ENCODE measurements at places on chromosomes 1 and 21.

GRCh38 chr1:62312698-62313097 lies 6.5 kb downstream of the KANK4 start:
- no peak for DNase-seq

DNA sequence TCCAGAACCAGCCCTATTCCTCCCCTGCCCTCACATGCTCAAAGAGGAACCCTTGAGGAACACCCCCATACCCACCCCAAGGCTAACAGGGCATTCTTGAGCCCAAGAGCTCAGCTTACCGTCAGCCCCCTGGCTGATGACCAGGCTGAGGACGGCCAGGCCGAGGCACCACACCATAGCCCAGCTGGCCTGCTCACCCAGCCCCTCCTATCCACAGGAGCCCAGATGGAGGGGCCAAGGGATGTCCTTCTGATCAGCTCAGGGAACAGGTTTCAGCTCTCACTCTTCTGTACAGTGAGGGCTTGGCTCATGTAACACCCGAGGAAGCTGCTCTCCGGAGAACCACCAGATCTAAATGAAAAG lies 2.2 kb downstream of the IGSF9 start:
- no peak for DNase-seq

GRCh38 chr1:94143173-94143808 lies 22.3 kb upstream of the ABCA4 start:
- no peak for DNase-seq

DNA sequence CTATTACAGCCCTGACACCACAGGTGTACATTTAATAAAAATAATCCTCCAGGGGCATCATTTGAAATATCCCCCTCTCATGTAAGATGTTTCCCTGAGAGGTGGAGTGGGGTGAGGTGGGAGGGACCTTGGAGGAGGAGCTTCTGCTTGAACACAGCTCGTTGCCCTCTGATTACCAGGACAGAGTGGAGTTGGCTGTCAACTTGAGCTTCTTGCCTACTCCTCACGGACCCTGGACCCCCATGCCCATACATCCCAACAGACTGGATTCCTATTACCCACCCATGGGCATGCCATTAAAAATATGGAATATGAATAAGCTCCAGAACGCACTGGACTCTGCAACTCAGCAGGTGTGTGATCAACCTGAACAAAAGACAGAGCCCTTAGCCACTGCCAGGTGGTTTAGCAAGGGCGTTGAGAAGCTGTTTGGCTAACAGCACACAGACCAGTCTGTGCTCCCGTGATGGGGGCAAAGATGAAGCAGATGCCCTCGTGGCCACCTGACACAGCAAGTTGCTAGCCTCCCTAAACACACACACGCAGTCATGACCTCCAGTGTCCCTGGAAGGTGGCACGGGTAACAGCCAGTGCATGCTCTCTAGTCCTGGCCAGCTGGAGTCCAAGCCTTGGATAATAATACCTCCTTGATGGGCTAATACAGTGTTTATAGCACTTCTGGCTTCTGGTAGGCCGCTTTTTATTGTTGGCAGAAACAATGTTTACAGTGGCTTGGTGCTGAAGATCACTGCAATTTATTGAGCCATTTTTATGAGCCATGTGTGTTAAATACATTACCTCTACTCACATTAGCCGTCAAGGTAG lies 155.0 kb downstream of the TOMM20 start:
- no peak for DNase-seq

- DNase-seq: no peak
Measured at GRCh38 chr1:227428803-227429202, 110.5 kb upstream of the CDC42BPA start.

GRCh38 chr1:101356604-101357443 lies 120.0 kb downstream of the S1PR1 start:
- DNase-seq: no peak

GRCh38 chr1:221343136-221343535 lies 398.8 kb downstream of the DUSP10 start:
- no peak for DNase-seq

DNA sequence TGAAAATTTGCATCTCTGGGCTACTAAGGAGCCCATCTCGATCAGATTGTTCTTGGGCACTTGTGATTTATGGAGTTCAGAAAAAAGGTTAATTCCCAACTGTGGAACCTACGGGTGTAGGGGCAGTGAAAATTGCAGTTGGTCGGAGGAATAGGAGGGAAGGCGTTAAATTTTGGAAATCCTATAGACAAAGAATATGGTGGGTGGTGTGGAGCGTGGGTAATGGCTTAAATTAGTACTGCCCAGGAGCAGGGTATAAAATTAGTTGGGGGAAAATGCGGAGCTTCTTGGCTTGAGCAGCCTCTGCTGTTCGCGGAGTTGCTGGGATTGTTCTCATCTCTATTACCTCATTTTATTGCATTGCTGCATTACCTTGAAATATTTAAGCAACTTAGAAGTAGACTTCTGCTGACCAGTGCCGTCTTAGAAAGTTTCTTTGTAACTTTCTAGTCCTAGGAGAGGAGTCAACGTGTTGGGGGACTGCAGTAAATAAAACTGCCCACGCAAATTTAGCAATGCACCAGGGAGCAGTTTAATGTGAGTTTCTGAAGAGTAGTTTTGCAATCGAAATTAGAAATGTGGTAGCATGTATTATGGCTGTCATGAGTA lies 514 bp downstream of the S1PR1 start:
- DNase-seq: no peak

DNA sequence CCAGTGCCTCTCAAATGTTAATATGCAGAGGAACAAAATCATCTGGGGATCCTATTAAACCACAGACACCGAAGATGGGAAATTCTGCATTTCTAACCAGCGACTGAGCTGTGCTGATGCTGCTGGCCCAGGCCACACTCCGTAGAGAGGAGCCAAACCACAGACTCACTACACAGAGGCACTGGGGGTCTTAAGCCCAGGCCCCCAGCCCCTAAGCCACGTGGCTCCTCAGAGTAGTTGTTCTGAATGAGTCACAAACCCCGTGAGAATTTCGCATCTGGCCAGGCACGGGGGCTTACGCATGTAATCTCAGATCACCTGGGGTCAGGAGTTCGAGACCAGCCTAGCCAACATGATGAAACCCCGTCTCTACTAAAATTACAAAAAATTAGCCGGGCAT lies 2.8 kb upstream of the CELA2A start:
- DNase-seq: no peak

DNA sequence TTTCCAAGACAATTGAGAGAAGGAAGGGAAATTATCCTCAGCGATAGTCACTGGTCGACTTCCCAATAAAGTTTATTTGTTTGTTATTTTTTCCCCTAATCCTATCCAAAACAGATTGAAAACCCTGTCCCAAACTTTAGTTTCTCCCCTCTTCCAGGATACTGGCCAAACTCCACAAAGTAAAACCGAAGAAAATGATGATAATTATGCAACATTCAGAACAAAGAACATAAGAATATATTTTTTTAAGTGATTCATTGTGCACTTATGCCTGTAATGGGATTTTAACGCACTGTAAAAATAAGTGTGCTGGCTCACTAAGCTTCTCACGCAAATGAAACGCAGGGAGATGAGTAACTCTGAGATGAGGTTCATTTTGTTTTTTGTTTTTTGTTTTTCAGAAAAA lies 6.0 kb downstream of the GLIS1 start:
- no peak for DNase-seq

DNA sequence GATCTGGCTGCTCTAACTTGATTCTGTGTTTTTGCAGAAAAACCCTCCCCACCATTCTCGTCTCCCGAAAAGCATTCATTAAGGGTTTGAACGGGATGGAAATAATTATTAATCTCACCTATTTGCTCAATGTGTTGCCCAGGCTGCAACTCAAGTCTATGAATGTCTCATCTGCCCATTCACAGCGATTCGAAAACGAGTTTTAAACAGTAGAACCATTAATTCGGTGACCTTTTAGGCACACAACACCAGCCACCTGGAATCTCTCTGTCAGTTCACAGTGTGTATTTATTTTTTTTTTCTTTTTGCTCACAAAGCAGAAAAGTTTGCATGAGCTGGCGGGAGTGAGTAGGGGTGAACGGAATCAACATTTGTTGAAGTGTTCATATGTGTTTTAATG lies 764.7 kb upstream of the TPTE start:
- DNase-seq: no peak

- DNase-seq: no peak
Measured at GRCh38 chr1:221805121-221805520, 63.2 kb upstream of the DUSP10 start.

DNA sequence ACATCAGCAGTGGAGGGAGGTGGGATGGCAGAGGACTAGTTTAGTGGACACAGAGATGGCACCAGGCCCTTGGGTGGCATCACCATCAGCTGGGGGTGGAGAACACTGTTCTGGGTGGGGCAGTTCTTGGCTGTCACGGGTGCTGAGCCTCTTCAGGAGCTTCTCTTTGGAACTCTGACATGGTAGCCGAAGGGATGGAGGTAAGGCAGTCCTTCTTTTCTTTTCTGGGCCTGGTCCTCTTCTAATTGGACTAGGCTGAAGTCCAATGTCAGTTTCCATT lies 8.3 kb upstream of the MEF2D start:
- no peak for DNase-seq

DNA sequence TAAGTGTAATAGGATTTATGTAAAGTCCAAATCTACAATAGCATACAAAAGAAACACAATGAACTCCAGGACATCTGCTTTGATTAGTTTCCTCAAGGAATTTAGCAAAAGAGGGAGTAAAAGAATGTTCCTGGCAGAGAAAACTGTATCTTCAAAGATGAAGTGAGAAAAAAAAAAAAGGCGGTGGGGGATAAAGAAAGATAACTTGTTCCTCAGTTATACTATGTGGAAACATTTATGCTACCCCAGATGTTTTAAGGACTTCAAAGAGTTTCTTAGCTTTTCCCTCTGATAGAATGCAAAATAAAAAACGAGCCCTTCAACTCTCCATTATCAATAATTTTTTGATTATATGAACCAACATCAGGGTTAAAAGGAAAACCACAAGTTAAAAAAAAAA lies 908.9 kb upstream of the ADGRL2 start:
- DNase-seq: no peak

DNA sequence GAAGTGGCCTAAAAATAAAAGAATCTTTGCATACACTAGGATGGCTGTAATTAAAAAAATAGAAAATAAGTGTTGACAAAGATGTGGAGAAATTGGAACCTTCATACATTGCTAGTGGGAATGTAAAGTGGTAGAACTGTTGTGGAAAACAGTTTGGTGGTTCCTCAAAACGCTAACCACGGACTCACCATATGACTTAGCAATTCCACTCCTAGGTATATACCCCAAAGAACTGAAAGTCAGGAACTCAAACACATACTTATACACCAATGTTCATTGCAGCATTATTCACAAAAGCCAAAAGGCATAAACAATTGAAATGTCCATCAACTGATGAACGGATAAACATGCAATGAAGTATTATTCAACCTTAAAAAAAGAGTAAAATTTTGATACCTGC lies 10.8 kb upstream of the HMGCL start:
- DNase-seq: no peak

DNA sequence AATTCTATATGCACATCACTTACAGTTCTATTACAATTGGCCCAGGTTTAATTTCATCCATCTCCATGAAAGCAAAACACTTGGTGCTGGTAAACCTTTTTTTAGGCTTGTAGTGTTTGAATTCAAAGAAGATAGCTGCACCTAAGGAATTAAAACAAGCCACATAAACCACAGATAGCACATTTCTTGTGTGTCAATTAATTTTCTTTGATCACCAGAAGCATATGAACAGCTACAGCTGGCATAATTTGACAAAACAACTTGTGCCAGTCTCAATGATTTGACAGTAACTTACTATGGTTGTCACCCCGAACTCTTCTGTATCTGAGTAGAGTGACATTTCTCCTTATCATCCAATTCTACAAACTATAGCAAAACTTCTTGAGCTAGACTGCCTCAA lies 42.2 kb downstream of the AIDA start:
- no peak for DNase-seq

DNA sequence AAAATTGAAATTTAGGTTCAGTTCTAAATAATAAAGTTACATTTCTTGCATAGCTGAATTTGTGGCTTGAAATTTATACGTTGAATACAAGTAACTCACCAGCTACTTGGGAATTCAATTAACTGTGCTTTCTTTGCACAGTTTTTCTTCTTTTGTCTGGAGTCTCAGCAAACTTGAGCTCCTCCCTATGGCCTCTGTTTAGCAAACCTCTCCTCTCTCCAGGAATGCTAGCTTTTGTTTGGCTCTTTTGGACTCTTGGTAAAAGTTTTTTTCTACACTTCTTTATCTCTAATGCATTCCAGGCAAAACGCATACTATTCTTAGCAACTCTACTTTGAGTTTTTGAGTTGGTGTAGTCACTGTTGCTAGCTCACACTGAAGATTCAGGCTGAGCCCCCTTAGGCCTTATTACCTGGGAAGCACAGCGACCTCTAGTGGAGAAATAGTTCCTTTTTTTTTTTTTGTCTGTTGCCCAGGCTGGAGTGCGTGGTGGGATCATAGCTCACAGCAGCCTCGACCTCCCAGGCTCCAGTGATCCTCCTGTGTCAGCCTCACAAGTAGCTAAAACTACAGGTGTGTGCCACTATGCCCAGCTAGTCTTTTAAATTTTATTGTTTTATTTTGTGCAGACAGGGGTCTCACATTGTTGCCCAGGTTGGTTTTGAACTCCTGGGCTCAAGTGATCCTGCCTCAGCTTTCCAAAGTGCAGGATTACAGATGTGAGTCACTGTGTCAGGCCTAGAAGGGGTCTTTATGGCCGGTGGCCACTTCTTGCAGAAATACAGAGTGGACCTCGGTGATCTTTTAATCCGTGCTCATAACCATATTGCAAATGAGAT lies 61.7 kb downstream of the CASQ2 start:
- DNase-seq: no peak

DNA sequence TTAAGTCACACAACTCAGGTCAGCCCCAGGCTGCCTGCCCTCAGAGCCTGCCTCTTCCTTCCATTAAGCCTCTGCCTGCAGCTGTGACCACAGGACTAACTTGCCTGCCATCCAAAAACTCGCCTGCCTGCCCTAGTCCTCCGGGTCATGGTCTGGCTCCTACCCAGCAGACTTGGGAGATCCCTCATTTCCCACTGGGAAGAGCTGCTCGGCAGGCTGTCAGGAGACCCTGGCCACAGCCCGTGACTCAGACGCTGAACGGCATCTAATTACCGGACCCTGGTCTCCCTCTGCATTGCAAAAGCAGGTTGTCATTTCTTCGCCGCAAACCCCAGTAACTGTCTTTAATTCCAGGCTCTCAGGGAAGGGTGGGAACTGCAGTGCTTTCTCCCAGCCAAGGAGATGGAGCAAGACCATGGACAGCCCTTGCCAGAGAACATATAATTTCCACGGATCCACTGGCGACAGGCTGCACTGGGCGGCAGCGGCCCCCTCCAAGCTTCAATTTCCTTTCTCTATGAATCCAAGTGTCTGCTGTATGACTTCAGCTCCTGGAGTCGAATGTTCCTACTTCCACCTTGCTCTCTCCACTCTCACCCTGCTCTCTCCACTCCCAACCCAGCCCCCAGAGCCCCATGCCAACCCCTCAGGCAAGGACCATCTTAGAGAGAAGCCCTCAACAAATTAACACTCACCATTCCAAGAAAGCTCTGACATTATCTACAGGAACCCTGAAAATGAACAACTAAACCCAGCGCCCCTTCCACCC lies 20.4 kb downstream of the OLFML2B start:
- no peak for DNase-seq

GRCh38 chr1:218665221-218665620 lies 320.1 kb downstream of the TGFB2 start:
- no peak for DNase-seq

All from stimulated activated CD8-positive, alpha-beta memory T cell treated with anti-CD3 and anti-CD28 coated beads, Interleukin-15, amount 100 ng/mL, for 48 hours (primary cell).